ENCODE measurements at places on chromosomes 16 and 17. TPM values are rescaled to one million over a fixed set of nuclear protein-coding genes. Genes with fewer than 3 reads are reported as not detected.

GRCh38 chr17:56694825-56695224 lies 101.3 kb downstream of the NOG start:
- no peaks in the 10 kb centered on the region for H3K27me3 ChIP-seq
- no peak overlapping the region for H3K4me3 ChIP-seq
- DNase-seq, result no peak
- H3K27ac ChIP-seq, result no peak overlapping the region
- peaks cover 6% of the 10 kb centered on the region for H3K4me1 ChIP-seq

DNA sequence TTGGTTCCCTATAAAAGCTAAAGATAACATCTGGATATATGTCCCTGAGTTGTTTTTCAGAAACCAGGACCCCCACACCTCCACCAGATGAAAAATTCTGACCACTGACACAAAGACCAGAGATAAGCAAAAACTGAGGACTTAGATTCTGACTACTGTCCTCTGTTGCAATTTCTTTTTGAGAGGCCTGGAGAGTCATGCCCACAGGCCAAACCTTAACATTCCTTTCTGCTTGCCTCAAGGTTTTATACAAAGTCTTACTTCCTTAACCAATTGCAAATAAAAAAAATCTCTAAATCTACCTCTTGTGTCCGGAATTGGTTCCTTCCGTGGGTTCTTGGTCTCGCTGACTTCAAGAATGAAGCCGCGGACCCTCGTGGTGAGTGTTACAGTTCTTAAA lies 228.5 kb downstream of the ABCC12 start:
- DNase-seq, result no peak
- H3K4me1 ChIP-seq, result no peaks in the 10 kb centered on the region
- no peak overlapping the region for H3K4me3 ChIP-seq
- no peak overlapping the region for H3K27ac ChIP-seq

GRCh38 chr16:63481060-63481459 lies 1444.8 kb upstream of the CDH8 start:
- H3K4me1 ChIP-seq, result no peaks in the 10 kb centered on the region
- H3K27me3 ChIP-seq, result no peaks in the 10 kb centered on the region
- H3K27ac ChIP-seq, result no peak overlapping the region
- H3K36me3 ChIP-seq, result no peaks in the 10 kb centered on the region
- no peak for DNase-seq
- H3K4me3 ChIP-seq, result no peak overlapping the region

GRCh38 chr17:57663326-57664070 lies 81.6 kb downstream of the CCDC182 start:
- peaks cover 44% of the 10 kb centered on the region for H3K4me1 ChIP-seq
- peak overlapping the region; percentile 97 for H3K27ac ChIP-seq
- DNase-seq, result no peak
- peaks cover 18% of the 10 kb centered on the region for H3K27me3 ChIP-seq

The NPIPA3 gene
- total RNA-seq, result 3.3 TPM
